ENCODE measurements at places on chromosomes 5 and 9.

- DNase-seq, result no peak
Observed at GRCh38 chr5:172901788-172902496, 57.3 kb upstream of the RPL26L1 start.

- DNase-seq, result no peak
Observed at GRCh38 chr9:68742333-68742730, 37.3 kb downstream of the PIP5K1B start.

- DNase-seq, result no peak
Observed at GRCh38 chr9:115275753-115276152, 157.8 kb upstream of the TNC start.

DNA sequence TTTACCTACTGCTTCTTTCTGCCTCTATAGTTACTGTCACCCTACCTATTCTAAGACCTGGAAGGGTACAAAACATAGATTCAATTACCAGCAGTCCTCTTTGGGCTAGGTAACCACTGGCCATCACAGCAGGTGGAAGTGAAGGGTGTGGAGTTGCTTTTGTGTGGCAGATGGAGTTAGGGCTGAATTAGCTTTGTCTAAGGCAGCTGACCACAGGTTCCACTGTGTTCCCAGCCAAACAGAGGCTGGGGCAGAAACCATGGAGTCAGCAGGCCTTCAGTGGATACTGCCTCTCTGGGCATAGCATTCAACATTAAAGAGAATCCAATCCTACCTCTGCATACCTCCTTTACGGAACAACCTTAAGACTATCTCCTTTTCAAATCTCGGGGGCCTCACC lies 254.2 kb downstream of the RFX3 start:
- DNase-seq, result no peak

GRCh38 chr9:135698767-135699166 lies 514 bp downstream of the SOHLH1 start:
- no peak for DNase-seq

GRCh38 chr9:133426011-133426410 lies 3.8 kb downstream of the ADAMTS13 start:
- no peak for DNase-seq

- no peak for DNase-seq
Observed at GRCh38 chr9:134995792-134996120, 78.0 kb upstream of the FCN1 start.
